Hindlimb muscle (tissue), 1 donor: ENCODE measurements at places on chromosomes 5 and 9. TPM values are rescaled to one million over a fixed set of nuclear protein-coding genes. Genes with fewer than 3 reads are reported as not detected.

PCDHGA8 gene
- polyA plus RNA-seq: 0.80 TPM

DNA sequence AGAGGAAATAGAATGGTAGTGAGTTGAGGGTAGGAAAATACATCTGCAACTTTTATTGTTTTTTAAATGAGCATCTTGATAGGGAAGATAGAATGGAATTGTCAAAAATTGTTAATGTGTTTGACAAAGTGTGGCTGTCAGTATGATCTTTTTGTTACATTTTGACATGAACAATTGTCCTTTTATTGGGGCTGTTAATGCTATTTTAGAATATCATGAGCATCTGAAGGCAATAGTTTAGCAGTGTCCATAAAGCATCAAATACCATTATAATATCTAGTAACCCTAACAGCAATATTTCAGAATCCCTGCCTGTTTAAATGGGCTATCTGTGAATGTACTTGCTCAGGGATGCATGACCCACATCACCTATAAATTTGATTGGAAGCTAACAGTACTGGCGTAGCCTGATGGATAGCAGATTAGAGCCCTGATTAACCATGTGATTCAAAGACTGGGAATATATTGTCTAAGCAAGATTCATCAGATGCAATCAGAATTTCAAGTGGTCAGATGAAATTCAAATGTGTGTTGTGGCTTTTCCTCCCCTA is 37.8 kb downstream of the TLE4 start:
- DNase-seq: no peak

- no peak for DNase-seq
These were observed 65.2 kb downstream of the IPO11 start for GRCh38 chr5:62477801-62478200.

DNA sequence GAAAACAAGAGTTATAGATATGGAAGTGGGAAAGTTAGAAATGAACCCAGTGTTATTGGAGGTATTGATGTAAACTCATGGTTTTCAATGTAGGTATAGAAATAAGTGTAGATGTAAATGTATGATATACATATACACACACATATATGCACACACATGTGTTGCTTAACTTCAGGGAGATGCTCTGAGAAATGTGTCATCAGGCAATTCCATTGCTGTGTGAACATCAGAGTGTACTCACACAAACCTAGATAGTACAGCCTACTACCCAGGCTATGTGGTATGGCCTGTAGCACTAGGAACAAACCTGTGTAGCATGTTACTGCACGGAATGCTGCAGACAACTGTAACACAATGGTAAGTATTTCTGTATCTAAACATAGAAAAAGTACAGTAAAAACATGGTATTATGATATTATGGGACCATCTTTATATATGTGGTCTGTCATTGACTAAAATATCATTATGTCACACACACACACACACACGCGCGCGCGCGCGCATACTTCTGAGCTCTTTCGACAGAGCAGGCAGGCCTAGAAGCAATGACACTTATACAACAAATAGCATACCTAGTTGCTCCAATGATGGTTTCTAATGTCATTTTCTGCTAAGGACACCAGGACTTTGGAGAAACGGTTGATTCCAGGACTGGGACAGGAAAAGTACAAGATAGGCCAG is 86.6 kb downstream of the MACROH2A1 start:
- DNase-seq: no peak
